ENCODE measurements at places on chromosomes 7 and 10.

DNA sequence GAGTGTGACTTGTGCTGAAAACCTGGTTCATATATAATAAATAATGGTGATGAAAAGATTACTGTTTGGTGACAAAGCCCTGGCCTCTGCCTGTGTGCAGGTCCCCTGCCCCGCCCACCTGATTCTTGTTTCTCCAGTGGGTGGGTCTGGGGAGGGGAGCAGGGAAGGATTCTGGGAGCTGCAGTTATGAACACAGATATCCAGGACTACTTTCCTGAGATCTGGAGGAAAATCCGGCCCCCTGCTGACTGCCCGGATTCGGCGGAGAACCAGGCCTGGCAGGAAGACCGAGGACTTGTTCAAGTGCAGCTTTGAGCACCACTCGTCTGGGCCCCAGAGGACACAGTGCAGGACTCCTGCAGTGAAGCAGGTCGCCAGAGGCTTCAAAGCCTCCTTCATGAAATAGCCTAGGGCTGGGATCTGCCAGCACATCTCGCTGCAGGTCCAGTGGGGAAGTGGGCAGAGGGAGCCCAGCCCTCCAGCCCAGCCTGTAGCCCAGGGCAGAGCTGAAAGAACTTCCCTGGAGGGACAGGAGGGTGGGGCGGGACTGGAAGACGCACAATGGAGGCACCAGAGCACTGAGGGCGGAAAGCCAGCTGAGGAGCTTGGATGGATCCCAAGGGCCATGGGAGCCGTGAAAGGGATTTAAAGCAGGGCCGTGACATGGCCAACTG lies 7.0 kb downstream of the ATP6V0E2 start:
- DNase-seq: no peak

DNA sequence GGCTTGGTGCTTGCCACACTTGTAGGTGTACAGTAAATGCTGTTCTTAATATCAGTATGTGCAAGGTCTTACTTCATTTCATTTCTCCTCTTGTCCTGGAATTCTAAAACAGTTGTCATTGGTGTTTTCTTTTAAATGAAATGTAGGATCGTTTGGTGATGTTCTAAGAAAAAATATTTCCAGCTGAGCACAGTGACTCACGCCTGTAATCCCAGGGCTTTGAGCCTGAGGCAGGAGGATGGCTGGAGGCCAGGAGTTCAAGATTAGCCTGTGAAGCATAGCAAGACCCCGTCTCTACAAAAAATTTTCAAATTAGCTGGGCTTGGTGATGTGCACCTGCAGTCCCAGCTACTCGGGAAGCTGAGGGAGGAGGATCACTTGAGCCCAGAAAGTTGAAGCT lies 32.6 kb upstream of the ELN start:
- no peak for DNase-seq

DNA sequence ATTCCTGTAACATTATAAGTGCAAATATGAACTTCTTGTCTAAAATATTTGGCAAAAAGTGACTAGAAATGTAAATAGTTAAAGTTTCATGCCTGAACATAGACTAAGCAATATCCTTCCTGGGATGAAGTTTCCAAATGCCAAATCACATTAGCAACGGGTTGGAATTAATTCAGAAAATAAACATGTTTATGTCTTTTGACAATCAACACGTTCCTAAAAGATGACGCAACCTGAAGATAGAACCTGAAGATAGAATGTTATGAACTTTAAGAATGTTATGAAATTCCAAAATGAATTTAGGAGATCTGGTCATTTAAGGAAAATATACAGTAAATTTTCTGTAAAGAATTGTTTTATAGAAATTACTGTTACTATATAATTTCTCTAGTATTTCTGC lies 9.2 kb downstream of the LAMB4 start:
- no peak for DNase-seq

DNA sequence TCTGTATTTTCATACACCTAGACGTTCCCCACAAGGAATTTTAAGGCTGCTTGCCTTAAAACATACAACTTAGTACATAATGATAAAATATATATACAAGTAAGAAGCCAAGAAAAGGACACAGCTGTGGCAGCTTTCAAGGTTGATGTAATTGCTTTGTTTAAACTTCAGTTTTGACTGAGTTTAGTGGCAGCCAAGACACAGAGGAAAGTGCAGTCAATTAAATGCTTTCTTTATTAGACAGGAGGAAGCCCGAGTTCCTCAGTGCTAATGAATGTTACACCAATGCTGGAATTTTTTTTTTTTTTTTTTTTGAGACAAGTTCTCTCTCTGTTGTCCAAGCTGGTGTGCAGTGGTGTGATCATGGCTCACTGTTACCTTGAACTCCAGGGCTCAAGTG lies 11.2 kb upstream of the STK31 start:
- no peak for DNase-seq

- no peak for DNase-seq
Observed at GRCh38 chr10:128972036-128972405, 495.0 kb upstream of the MGMT start.

DNA sequence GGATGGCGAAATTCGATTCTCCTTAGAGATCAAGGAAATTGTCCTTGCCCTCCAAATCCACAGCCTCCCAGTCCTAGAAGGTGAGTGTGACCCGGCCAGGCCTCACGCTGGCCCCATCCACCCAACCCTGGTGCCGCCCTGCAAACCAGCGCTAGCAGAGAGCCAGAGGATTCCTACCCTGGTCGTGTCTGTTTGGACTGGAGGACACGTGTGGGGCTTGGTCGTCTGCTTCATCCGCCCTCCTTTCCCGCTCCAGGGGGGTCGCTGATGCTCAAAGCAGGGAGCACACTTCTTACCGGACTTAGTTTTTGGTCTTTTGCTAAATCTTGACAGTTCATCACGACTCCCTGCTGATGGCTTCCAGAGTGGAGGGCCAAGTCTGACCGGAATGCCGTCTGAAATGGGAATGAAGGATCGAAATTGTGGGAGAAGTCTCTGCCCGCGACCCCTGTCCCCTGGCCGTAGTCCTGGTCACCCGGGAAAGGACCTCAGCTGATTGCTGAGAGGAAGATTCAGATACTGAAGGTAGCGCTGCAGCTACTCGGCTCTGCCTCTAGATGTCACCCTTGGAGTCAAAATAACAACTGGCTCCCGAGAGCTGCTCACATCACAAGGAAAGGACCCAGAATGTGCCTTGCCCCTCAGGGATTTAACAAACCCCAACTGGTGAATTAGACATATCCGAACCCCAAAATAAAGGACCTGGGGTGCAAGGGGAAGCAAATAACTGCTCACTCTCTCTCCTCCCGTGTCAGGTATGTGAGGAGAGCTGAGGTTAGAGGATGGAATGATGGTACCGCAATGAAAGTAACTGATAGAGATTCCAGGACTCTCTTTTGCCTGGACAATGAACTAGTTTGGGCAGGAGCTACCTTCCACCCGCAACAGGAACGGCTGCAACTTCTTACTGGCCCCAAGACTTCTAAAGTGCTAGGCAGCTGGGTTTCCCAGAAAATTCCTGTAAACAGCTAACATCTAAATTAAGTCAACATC lies 23.5 kb upstream of the ORC5 start:
- peak; percentile 64 for DNase-seq

DNA sequence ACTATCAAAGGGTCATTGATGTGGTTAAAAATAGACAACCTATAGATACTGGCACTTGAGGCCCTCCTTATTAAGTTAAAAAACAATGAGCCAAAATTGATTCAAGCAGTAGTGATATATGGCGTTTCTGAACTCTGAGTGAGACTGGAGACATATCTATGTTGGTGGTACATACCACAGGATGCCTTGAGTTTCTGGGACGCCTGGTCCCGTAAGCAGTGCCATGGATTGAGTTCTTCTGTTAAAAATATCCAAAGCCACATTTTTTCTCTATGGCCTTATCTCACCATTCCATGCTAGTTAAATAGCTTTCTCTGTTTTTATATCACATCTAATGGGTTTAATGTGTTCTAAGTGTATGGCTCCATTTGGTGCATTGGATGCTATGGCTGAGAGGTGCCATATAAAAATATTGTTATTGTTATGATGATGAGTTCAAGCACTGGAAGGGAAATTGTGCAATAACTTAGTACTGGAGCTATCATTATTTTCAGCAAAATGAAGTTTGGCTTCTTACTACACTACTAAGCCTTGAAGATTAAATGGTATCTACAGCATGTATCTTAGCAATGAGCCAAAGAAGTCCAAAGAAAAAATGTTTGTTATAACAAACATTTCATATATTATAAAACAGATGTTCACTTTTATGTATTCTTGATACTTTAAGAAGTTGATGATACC lies 713.9 kb downstream of the SUGCT start:
- no peak for DNase-seq

DNA sequence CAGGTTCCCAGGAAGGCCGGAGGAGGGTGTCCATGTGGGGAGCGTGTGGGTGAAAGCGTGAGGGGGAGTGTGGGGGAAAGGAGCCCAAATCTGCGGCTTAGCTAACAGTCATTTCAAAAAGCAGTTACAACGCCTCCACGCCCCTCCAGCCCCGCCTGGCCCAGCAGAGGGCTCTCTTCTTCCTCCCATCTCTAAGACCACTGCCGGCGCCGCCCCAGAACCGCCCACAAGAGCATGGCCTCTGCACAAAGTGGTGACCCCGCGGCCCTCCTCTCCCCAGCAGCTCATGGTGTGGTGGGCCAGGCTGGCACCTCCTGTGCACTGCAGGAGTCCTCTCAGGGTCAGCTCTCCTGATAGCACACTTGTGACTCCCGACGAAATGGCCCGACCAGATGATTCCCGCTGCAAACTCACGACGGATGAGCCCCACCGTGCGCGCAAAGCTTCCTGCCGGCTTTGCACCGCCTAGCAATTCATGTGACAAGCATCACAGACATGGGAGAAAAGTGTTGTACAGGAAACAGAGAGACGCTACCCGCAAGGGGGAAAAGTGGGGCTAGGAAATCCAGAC lies 12.4 kb upstream of the HUS1 start:
- peak; percentile 69 for DNase-seq

GRCh38 chr7:117889611-117890010 lies 16.4 kb upstream of the CTTNBP2 start:
- no peak for DNase-seq

- no peak for DNase-seq
Observed at GRCh38 chr10:63588436-63589167, 67.4 kb downstream of the REEP3 start.

- no peak for DNase-seq
Observed at GRCh38 chr7:140591180-140591902, 49.3 kb downstream of the DENND2A start.

GRCh38 chr7:35805876-35806275 lies 5.0 kb downstream of the SEPTIN7 start:
- no peak for DNase-seq

- no peak for DNase-seq
Observed at GRCh38 chr10:121601458-121601857, 3.2 kb upstream of the FGFR2 start.

- no peak for DNase-seq
Observed at GRCh38 chr10:29446327-29446726, 157.5 kb downstream of the LYZL1 start.

GRCh38 chr7:28328822-28329660 lies 83.3 kb upstream of the CREB5 start:
- no peak for DNase-seq

- DNase-seq: peak; percentile 22
Observed at GRCh38 chr10:73931767-73932619, 21.1 kb downstream of the PLAU start.

DNA sequence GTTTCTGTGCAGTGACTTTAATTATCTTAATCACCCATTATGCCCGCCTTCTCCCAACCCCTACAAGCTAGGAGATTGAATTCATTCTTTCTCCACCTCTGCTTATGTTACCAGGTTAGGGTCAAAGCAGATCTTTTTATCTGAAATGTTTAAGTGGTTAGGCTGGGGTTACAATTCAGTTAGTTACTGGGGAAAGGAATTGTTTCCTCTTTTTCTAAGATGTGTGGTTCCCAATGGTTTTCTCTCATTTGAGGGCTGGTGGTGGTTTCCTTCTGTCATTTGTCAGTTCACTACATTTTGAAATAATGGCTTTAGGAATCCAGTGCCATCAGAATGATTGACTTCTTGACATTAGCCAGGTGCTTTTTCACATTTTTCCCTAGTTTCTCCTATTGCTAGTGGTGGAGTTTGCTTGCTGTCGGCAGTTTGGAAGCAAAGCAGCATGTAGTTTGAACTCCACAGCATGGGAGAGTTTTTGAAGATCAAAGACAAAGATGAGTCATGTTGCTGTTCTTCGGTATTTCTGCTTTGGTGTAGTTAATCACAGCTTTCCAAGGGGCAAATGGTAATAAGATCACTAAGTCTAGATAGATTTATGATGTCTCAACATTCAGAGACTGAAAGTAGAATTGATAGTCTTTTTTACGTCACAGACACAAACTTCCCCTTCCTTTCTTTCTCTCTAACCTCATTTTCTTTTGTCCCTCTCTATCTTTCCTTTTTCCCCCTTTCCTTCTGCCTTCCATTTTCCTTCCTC lies 168.2 kb downstream of the SND1 start:
- DNase-seq: no peak

GRCh38 chr7:191981-192649 lies at the start of gene FAM20C:
Gene FAM20C, plus strand, starts transcription at chr7:192571. Its CDS starts 629 bp downstream, at chr7:193200.
- DNase-seq: peak; percentile 9

- no peak for DNase-seq
Observed at GRCh38 chr7:74672343-74672915, 14.9 kb downstream of the GTF2I start.

DNA sequence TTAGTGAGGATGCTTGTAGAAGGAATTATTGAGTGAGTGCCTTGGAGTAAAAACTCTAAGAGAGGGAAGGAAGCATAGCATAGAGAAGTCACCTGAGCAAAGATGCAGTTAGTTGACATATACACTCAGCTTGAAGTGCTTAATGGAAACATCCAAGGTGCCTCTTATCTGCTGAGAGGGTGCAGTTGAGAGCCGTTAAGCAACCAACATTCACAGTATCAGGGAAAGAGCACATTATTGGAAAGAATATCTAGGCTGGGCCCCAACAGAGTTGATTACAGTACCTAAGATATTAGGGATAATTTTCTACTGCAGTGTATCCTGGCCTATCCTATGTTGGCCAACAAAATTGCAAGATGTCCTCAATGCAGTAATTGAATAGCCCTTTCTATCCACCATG lies 302.0 kb downstream of the ETV1 start:
- DNase-seq: no peak

DNA sequence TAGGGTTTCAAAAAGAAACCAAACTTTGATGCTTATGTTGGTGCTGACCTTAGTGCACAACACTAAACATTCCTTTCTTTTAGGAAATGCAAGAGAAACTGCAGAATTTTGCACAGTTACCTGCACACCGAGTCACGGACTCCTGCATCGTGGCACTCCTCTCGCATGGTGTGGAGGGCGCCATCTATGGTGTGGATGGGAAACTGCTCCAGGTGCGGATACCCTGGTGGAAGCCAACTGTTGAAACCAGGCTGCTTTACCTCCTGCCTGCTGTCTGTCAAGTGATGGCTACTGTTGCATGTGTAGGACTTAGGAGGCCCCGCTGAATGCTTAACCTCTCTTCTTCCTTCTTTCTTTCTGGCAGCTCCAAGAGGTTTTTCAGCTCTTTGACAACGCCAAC lies 11.7 kb downstream of the CASP2 start:
- DNase-seq: no peak

Measured in stimulated activated effector memory CD8-positive, alpha-beta T cell treated with anti-CD3 and anti-CD28 coated beads, Interleukin-12 subunit alpha, Interleukin-12 subunit beta, amount 100 ng/mL, for 72 hours (primary cell).